Cortex of kidney (tissue), 1 donor: ENCODE measurements at places on chromosomes 6 and 20.

DNA sequence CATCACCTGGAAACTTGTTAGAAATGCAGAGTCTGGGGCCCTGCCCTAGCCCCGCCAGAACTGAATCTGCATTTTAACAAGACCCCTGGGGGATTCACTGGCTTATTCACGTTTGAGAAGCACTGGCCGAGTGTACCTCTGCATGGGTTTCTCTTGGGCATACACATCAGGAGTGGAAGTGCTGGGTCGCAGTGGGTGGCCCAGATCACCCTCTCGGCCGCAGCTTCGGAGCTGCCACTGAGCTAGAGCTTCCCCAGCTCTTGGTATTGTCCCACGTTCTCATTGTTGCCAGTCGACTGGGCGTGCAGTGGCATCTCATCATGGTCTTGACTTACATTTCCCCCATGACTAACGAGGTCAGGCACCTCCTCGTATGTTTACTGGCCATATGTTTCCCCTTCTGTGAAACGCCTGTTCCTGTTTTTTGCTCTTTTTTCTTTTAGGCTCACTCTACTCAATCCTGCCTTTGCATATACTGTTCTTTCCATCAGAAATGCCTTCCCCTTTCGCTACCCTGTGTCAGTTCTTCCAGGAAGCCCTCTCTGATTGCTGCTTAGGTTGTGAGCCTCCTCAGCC, 3.0 kb upstream of the DLGAP4 start:
- no peak for DNase-seq

GRCh38 chr6:43993881-43994523, 133.2 kb downstream of the MRPL14 start:
- DNase-seq: no peak

DNA sequence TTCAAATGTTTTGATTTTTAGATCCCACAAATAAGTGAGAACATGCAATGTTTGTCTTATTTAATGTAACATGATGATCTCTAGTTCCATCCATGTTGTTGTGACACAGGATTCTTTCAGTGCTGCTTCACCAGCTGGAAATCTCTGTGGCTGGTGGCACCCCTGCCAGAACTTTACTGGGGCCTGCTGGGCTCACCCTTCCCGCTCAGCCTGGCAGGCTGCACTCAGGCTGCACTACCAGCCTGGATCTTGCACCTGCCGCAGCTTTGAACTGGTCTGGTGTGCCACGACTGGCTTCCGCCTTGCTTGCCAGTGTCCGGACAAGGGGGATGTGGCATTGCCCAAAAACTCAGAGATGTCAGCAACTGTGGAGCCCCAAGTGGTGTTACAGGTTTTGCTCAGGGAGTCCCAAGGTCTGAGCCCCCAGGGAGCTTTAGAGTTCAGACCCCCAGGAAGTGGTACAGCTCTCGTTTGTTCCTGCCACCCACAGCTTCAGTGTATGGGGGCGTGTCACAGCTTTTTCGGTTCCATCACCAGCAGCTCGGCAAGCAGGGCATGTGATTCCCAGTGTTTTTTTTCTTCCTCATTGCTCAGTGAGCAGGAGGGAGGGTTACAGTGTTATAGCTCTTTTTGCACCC, 72.3 kb upstream of the SYNCRIP start:
- DNase-seq: no peak

GRCh38 chr6:48057601-48058000, 53.4 kb downstream of the PTCHD4 start:
- DNase-seq: no peak

GRCh38 chr6:156427345-156427744, 349.8 kb upstream of the ARID1B start:
- no peak for DNase-seq

- no peak for DNase-seq
These were observed 5.3 kb upstream of the FBXO9 start for GRCh38 chr6:53059648-53060589.
